ENCODE measurements at places on chromosomes 6 and 20.

- no peak for DNase-seq
Measured at GRCh38 chr20:7926767-7927166, 13.5 kb downstream of the HAO1 start.

- no peak for DNase-seq
Measured at GRCh38 chr20:32574296-32575226, 10.6 kb downstream of the NOL4L start.

DNA sequence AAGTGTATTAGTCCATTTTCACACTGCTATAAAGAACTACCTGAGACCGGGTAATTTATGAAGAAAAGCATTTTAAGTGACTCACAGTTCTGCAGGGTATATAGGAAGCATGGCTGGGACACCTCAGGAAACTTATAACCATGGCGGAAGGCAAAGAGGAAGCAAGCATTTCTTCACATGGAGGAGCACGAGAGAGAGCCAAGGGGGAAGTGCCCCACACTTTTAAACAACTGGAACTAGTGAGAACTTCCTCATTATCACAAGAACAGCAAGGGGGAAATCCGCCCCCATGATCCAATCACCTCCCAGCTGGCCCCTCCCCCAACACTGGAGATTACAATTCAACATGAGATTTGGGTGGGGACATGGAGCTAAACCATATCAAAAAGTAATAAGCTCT lies 28.3 kb upstream of the B3GAT2 start:
- DNase-seq = no peak

GRCh38 chr20:22951966-22952365 lies 83.1 kb upstream of the SSTR4 start:
- DNase-seq = no peak
